ENCODE measurements at places on chromosomes 13 and 19.
A peak's percentile ranks its signal among the peaks of the same experiment; 100 is the strongest.

DNA sequence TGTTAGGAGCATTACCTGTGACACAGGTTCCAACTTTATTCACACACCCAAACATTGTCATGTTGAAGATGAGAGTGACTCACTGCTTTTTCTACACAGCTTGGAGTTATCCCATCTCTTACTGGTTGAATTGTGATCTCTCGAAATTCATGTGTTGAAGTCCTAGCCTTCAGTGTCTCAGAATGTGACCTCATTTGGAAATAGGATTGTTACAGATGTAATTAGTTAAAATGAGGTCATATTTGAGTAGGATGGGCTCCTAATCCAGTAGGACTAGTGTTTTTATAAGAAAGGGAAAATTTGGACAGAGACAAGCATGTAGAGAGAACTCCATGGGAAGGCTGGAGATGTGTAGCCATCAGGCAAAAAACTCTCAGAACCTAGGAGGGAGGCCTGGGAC is 142.5 kb downstream of the POSTN start:
- DNase-seq, result no peak

DNA sequence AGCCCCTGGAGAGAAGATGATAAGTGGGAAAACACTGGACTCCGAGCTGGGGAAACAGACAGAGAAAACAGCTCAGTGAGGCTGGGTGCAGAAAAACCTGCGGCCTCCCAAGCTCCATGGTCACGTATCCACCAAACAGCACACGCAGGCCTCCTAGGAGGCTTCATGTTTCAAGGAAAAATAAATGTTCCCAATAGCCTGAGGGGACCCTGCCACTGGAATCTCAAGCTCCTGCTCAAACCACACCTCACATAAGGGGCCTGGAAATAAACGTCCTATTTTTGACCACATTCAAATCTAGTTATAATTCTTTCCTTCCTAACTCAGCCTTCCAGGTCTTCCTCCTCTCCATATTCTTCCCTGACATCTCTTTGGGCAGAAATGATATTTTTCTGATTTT is 225.7 kb downstream of the ABCC4 start:
- DNase-seq, result no peak

DNA sequence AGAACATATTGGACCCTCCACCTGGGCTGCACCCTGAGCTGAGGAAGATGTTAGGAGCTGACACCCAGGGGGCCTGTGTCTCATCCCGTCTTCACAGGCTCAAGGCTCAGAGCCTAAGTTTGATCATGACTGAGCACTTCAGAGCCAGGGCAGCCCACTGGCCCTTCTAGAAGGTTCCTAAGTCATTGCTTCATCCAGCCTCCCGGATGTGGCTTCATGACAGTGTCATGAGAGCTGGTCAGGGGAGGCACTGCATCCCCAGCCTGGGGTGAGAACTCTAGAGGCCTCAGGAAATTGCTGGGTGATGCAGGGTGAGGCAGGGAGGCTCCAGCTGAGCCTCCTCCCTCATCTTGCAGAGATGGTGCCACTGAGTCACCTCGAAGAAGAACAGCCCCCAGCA is 24.9 kb upstream of the PIK3R2 start:
- no peak for DNase-seq

DNA sequence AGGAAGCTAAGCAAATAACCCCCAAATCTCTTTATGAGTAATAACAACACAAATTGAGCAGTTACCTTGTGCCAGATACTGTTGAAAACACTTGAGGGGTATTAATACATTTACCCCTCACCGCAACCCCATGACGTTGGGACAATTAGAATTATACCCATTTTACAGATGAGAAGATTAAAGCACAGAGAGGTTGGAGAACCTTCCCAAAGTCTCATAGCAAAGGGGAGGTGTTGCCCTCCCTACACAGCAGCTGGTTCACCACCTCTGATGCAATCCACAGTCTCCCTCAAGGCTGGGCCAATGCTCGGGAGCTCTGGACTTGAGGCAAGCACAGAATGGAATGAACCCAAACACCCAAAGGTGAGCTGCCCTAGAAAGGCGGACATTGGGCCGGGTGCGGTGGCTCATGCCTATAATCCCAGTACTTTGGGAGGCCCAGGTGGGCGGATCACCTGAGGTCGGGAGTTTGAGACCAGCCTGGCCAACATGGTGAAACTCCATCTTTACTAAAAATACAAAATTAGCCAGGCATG is 3.9 kb upstream of the CCNE1 start:
- no peak for DNase-seq

GRCh38 chr13:73935991-73936390 is 198.2 kb downstream of the KLF12 start:
- no peak for DNase-seq

- no peak for DNase-seq
Measured at GRCh38 chr13:72139192-72139591, 272.2 kb upstream of the DACH1 start.

DNA sequence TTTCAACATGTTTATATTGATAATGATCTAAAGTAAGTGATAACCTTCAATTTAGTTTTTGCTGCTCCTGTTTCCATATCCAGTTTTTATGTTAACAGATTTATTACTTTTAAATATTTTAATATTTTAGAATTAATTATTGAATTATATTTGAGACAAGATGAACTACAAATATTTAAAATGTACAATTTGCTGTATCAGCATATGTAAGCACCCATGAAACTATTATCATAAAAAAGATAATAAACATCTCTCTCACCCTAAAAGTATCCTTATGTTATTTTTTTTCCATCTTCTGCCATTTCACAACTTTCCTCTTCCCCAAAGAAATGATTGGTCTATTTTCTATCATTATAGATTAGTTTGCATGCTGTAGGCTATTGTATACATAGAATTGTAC is 1426.6 kb upstream of the PRR20A start:
- no peak for DNase-seq

DNA sequence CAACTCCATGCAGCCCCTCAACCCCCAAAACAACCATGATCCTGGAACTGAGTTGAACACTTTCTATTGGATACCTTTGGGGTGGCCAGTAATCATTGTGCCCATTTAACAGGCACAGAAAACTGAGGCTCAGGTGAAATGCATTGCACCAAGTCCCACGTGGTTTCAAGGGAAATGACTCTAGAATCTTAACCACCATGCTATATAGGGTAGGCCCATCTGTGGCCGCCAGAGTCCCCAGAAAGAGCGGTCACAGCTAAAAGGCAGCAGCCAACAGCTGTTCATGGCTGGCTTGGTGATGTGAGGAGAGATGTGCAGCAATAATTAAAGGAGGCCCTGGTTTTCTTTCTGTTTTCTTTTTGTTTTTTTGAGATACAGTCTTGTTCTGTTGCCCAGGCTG is 2.6 kb downstream of the CNN1 start:
- DNase-seq, result no peak

- no peak for DNase-seq
Measured at GRCh38 chr19:39070888-39071287, 13.3 kb upstream of the ACP7 start.

DNA sequence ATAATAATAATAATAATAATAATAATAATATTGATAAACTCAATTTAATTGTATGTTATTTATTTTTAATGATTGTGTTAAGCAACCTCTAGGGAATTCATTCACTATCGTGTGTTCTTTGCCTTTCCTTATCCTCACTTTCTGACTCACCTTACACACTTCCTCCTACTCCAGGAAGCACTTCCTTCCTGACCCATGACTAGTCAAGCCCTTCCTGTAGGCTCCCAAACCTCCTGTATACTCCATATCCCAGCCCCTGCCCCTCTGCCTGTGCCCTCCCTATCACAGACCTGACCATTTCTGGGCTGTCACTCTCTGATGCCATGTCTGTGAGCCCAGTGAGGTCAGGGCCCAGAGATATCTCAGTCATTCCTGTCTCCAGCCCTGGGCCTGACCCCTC is 7.6 kb downstream of the LGALS4 start:
- no peak for DNase-seq

- DNase-seq, result no peak
Measured at GRCh38 chr19:1261538-1261797, 7.7 kb upstream of the CIRBP start.

GRCh38 chr13:74597526-74597925 is 463.3 kb upstream of the KLF12 start:
- no peak for DNase-seq

DNA sequence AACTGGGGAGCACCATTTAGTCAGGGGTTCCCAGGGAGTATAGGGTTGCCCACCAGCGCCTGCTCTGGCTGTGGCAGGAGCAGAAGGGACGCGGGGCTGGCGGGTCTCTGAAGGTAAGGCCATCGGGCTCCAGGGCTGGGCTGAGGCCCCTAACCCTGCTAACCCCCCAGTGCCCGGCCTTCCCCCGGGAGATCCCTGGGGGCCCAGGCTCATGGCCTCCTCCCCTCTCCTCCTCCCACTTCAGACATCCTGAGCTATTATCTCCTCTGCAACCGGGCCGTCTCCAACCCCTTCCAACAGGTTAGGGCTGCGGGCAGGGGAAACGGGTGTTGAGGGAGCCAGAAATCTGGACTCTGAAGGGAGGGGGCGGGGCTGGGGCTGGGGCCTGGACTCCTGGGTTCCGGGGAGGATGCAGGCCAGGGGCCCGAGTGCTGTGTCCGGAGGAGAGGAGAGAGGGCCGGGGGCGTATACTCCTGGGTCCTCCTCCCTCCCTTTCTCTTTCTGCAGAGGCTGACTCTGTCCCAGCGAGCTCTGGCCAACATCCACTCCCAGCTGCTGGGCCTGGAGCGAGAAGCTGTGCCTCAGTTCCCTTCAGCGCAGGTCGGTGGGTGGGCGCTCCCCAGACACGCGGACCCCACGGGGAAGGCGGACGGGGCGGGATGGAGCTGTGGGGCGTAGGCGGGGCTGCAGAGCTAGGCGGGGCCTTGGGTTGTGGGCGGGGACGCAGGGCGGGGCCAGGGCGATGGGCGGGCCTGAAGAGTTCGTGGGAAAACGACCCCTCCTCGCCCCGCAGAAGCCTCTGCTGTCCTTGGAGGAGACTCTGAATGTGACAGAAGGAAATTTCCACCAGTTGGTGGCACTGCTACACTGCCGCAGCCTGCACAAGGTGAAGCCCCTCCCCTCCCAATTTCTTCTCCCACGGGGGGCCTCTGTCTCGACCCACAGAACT is 15.3 kb downstream of the TTYH1 start:
- no peak for DNase-seq

- DNase-seq, result no peak
Measured at GRCh38 chr13:36543671-36544070, 111.4 kb downstream of the CCNA1 start.

GRCh38 chr19:45156011-45156630 is 4.7 kb downstream of the NKPD1 start:
- no peak for DNase-seq

GRCh38 chr19:10421240-10422045 is 1.1 kb downstream of the PDE4A start:
- DNase-seq, result no peak

DNA sequence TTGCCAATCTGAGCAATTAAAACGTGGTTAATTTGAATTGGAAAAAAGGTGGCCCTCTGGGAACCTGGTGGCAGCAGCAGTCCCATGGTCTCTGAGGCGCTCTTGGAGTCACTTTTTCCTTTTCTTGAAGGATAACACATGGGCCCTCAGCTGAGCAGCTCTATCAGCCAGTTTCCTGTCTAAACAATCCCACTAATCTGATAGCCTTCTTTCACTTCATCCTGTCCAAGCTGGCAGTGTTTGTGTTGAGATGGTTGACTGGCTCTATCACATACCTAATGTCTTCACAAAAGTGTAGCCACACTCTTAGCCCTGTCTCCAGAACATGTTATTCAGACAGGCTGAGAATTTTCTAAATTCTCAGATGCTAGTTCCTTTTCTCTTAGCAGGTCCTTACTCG is 10.7 kb downstream of the MZT1 start:
- DNase-seq, result no peak

DNA sequence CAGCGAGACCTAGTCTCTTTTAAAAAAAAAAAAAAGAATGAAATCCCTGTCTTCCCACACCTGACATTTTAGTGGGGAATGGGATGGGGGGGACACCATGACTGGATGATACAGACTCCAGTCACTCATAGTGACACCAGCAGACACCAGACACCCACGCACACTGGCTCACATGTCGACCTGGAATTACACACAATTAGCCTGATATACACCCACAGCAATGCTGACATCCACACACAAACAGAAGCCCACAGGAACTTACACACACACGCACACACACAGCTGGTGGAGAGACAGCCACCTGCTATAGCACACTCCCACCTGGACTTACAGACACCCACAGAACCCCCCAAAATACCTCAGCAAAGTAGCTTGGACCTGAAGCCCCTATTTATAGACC is 8.3 kb upstream of the NANOS3 start:
- DNase-seq, result no peak

DNA sequence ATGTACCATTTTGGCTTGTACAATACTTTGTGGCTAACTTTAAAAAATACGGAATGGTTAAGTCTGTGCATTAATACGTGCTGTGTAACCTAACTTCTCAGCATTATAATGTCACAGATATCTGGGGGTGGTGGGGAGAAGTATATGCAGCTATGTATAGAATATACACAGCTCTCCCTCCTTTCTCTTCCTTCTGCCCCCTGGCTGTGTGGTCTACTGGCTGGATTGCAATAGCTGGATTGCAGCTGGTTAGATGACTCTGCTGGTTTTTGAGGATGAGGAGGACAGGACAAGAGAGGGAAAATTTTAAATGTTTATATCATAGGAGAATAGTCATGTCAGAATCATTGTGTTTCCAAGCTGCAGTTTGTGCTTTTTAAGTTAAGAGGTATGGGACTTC is 9.7 kb downstream of the RNASEH2B start:
- no peak for DNase-seq

- DNase-seq, result no peak
Measured at GRCh38 chr13:52868190-52868589, 19.8 kb upstream of the PCDH8 start.

GRCh38 chr13:36124236-36124822 is 6.9 kb downstream of the DCLK1 start:
- DNase-seq, result peak; percentile 45

- no peak for DNase-seq
Measured at GRCh38 chr13:25507841-25508240, 136.1 kb downstream of the ATP8A2 start.

GRCh38 chr19:2032296-2032941 is 16.9 kb upstream of the BTBD2 start:
- peak; percentile 71 for DNase-seq

DNA sequence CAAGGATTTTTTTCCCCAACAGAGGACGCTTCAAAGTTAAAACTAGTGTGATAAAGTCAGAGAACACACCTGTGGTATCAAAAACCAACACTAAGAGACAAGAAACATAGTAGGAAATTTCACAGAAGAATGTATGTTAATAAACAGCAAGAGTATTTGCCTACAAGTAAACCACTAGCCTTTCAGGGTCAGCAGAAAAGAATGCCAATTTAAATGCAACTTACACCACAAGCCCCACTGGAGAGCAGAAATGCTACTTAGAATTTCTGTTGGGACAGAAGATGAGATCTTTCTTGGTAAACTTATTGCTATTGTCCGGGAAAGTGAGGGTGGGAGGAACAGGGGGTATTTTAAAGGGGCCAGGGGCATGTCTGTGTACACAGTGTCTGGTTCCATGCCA is 68.6 kb downstream of the STK24 start:
- DNase-seq, result no peak
